HT-29 (cell line): ENCODE measurements at places on chromosomes 11 and 22. TPM values are rescaled to one million over a fixed set of nuclear protein-coding genes. Genes with fewer than 3 reads are reported as not detected.

Gene TRIM49
- total RNA-seq, result not detected in 2 replicates

Gene MAP6
- not detected in 2 replicates for total RNA-seq

DNA sequence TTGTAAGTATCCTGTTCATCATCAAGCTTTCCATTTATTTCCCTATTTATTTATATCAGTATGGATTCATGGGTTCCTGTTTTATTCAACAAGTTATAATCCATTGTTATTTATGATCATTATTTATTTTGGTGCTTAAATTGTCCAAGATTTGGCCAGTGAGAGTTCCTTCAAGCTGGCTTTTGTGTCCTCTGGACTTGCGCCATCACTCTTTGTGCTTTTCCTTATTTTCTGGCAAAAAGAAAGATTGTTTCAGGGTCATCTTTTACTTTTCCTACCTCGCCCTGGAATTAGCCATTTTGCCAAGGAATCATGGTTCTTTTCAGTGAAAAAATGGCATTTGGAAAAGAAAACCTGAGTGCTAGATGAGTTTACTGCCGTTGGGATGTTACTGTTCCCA, 193.4 kb downstream of the ADAMTS15 start:
- DNase-seq, result no peak

DNA sequence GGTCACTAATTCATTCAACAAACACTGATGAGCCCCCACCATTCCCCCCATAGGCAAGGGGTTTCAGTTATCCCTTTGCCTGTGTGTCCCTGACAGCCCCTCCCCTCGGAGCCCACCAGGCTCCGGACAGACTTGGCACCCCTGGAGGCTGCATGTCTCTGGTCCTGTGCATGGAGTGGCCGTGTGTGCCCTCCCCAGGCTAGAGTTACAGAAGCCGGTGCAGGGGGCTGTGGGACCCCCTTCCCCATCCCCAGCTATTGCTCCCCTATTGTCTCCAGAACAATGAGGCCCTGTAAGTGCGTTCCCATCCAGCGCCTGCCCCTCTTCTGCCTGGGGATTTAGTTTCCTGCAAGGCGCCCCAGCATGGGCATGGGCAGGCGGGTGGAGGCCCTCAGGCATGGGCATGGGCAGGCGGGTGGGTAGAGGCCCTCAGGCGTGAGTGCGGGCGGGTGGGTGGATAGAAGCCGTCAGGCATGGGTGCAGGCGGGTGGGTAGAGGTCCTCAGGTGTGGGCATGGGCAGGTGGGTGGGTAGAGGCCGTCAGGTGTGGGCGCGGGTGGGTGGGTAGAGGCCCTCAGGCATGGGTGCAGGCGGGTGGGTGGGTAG, 1.5 kb downstream of the MUC2 start:
- no peak for DNase-seq

GRCh38 chr22:17627961-17628405, 566 bp downstream of the ATP6V1E1 start:
- DNase-seq, result no peak
